ENCODE measurements at places on chromosomes 6 and 20. TPM values are rescaled to one million over a fixed set of nuclear protein-coding genes. Genes with fewer than 3 reads are reported as not detected.
A peak's percentile ranks its signal among the peaks of the same experiment; 100 is the strongest.

- no peak for DNase-seq
- H3K27me3 ChIP-seq = no peaks in the 10 kb centered on the region
- no peaks in the 10 kb centered on the region for H3K36me3 ChIP-seq
- no peak overlapping the region for H3K4me3 ChIP-seq
Observed at GRCh38 chr20:7195704-7196103, 428.2 kb downstream of the BMP2 start.

GRCh38 chr6:35370124-35370741, 27.9 kb downstream of the PPARD start:
- H3K27me3 ChIP-seq = no peaks in the 10 kb centered on the region
- H3K4me3 ChIP-seq = no peak overlapping the region
- H3K36me3 ChIP-seq = no peaks in the 10 kb centered on the region
- H3K27ac ChIP-seq = peak overlapping the region; percentile 36
- peak; percentile 85 for DNase-seq

GRCh38 chr6:6723921-6724538, 135.5 kb downstream of the LY86 start:
- H3K27me3 ChIP-seq = no peaks in the 10 kb centered on the region
- H3K27ac ChIP-seq = peak overlapping the region; percentile 91
- peak overlapping the region; percentile 48 for H3K4me3 ChIP-seq

DNA sequence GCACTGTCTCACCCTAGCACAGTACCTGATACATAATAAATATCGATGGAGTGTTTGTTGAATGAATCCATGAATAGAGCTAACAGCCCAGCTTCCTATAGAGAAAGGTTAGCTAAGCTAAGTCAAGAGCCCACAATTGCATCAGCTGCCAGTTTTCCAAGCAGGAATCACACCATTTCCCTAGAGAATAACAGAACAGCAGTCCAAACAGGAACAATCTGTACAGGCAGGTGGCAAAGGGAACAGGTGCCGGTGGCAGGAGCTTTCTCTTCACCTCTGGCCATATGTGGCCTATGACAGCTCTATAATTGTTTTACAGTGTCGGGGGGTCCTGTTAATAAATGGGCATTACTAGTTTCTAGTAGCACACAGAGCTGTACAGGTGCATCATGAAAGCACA, 38.8 kb downstream of the ISM1 start:
- H3K4me1 ChIP-seq = no peaks in the 10 kb centered on the region
- no peak for DNase-seq
- no peaks in the 10 kb centered on the region for H3K27me3 ChIP-seq

DNA sequence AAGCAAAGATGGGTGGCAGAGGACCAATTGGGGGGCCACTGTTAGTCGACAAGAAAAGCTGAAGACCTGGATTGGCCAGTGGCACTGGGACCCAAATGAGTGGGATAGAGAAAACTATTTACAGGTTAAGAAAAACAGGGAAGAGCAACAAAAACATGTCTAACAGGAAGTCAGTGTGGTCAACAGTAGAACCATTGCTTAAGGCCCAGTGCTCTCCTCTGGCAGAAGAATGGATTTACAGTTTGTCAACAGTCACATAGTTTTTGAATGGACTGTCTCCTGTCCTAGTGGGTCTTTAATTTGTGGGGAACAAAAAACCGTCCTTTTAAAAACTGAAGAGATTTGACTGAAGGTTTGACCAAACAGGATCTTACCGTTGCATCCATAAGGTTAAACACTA, 12.1 kb upstream of the WTAP start:
- no peak for DNase-seq
- H3K27ac ChIP-seq = peak overlapping the region; percentile 93
- peaks cover 54% of the 10 kb centered on the region for H3K4me1 ChIP-seq
- H3K36me3 ChIP-seq = no peaks in the 10 kb centered on the region
- no peak overlapping the region for H3K4me3 ChIP-seq
- no peaks in the 10 kb centered on the region for H3K27me3 ChIP-seq

DNA sequence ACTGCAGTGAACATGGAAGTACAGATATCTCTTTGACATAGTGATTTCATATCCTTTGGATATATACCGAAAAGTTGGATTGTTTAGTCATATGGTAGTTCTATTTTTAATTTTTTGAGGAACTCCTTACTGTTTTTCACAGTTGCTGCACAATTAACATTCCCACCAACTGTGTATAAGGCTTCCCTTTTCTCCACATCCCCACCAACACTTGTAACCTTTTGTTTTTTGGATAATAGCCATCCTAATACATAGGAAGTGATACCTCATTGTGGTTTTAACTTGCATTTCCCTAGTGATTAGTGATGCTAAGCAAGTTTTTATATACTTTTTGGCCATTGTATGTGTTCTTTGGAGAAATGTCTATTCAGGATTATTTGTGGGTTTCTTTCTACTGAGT, 45.1 kb upstream of the TENT5A start:
- DNase-seq = no peak
- H3K27ac ChIP-seq = no peak overlapping the region
- no peaks in the 10 kb centered on the region for H3K36me3 ChIP-seq
- no peaks in the 10 kb centered on the region for H3K4me1 ChIP-seq
- no peaks in the 10 kb centered on the region for H3K27me3 ChIP-seq

DNA sequence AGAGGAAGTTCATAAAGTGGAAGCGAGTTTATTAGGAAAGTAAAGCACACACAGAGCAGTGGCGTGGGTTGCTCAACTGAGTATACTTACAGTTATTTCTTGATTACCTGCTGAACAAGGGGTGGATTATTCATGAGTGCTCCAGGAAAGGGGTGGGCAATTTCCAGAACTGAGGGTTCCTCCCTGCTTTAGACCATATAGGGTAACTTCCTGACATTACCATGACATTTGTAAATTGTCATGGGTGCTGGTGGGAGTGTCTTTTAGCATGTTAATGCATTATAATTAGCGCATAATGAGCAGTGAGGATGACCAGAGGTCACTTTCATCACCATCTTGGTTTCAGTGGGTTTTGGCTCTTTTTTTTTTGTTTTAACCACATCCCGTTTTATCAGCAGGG, 29.8 kb downstream of the PDYN start:
- no peaks in the 10 kb centered on the region for H3K36me3 ChIP-seq
- no peak for DNase-seq
- H3K27ac ChIP-seq = no peak overlapping the region

GRCh38 chr6:115997990-115998585, 62.6 kb downstream of the FRK start:
- H3K4me1 ChIP-seq = no peaks in the 10 kb centered on the region
- H3K4me3 ChIP-seq = no peak overlapping the region
- no peak for DNase-seq
- no peaks in the 10 kb centered on the region for H3K27me3 ChIP-seq

DNA sequence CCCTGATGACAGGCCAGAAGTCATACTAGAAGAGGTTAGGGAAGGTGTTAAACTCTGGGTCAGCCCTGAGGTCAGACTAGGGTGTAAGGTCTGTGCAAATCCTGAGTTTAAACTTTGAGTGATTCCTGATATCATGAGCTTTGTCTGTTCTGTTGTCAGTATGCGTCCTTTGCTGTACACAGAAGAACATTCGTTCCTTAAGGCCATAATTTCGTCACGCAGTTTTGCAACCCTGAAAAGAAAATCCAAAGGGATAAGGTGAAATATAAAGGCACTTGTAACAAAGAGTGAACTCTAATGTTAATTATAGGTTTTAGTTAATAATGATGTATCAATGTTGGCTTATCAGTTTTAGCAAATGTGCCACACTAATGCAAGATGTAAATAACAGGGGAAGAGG, 2.3 kb downstream of the DST start:
- H3K4me1 ChIP-seq = peaks cover 20% of the 10 kb centered on the region
- H3K36me3 ChIP-seq = peaks cover 13% of the 10 kb centered on the region
- DNase-seq = no peak
- no peaks in the 10 kb centered on the region for H3K27me3 ChIP-seq
- H3K27ac ChIP-seq = peak overlapping the region; percentile 34
- peak overlapping the region; percentile 42 for H3K4me3 ChIP-seq

GRCh38 chr6:30932665-30933365, 845 bp upstream of the SFTA2 start:
- no peak overlapping the region for H3K27ac ChIP-seq
- no peaks in the 10 kb centered on the region for H3K36me3 ChIP-seq
- no peaks in the 10 kb centered on the region for H3K4me1 ChIP-seq
- no peak overlapping the region for H3K4me3 ChIP-seq
- no peaks in the 10 kb centered on the region for H3K27me3 ChIP-seq
- DNase-seq = no peak

SAMD5 gene
- 7.8 TPM for total RNA-seq

DEFB112 gene
- total RNA-seq = not detected

COL9A1 gene
- not detected for total RNA-seq

PROKR2 gene
- total RNA-seq = not detected

NKX2-4 gene
- total RNA-seq = not detected
